ENCODE measurements at places on chromosomes 2 and 18.

GRCh38 chr18:25921677-25922421 is 168.6 kb downstream of the SS18 start:
- DNase-seq, result no peak

DNA sequence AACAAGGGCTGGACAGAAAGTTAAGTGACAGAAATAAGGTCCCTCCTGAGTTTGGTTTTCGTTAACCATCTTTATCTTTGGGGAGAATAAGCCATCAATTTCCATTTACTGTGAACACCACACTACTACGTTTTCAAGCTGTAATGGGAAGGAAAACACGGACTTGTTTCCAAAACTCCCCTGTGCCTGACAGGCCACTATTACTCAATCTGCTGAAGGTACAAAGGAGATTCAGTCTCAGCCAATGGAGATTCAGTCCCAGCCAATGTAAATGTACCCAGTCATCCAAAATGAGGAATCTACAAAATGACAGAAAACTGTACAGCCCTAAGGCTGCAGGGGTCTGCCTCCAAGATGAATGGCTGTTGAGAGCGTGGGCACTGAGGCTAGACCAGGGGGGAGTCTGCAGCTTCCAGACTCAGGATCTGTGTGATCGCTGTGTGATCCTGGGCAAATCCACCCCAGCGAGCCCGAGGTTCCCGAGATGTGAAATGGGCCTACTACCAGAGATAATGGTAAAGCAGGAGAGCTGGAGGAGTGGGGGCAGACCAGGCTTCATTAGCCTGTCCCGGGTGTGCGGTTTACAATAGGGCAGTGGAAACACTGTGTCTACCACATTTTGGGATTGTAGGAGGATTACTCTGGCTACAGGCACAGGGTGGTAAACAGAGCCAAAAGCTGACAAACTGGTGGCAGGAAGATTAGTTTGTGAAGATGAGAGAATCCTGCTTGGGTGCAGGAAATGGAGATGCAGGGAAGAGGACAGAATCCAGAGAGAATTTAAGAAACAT is 284.8 kb downstream of the STK39 start:
- no peak for DNase-seq

DNA sequence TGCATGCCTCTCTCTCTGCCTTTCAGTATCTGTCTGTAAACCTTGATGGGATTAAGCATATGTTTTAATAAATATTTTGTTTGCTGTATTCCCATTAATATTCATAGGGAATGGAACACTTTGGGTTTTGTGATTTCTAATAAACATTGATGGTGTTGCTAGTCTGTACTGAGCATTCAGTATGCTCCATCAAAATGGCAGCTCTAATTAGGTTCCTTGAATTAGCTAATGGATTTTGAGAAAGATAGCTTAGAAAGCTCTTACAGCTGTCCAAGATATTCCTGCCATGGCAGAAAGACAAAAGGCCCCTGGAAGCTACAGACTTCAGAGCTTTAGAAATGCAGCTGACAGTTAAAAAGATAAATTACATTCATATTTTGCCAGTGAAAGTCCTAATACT is 199.2 kb upstream of the NRP2 start:
- no peak for DNase-seq

GRCh38 chr2:163198007-163198406 is 359.4 kb upstream of the KCNH7 start:
- no peak for DNase-seq

GRCh38 chr2:67871686-67872412 is 191.0 kb downstream of the C1D start:
- no peak for DNase-seq

GRCh38 chr2:239455436-239456203 is 54.8 kb upstream of the HDAC4 start:
- DNase-seq, result no peak

DNA sequence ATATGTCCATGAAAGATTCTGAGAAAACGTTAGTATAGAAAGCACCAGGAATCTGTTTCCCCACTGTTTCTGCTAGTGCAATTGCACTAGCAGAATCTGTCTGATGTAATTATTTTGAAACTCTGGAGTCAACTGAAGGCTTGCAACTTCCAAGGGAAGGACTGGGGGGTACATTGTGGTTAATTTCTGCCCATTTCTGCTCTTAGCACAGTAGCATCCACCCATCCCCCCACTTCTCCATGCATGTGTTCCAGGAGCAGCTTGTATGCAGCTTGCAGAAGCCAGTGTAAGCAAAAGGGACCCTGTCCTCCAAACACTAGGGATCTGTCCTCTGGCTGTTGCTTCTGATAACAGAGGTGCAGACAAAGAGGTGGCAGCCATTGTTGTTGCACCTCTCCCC is 74.4 kb downstream of the CRACDL start:
- no peak for DNase-seq

DNA sequence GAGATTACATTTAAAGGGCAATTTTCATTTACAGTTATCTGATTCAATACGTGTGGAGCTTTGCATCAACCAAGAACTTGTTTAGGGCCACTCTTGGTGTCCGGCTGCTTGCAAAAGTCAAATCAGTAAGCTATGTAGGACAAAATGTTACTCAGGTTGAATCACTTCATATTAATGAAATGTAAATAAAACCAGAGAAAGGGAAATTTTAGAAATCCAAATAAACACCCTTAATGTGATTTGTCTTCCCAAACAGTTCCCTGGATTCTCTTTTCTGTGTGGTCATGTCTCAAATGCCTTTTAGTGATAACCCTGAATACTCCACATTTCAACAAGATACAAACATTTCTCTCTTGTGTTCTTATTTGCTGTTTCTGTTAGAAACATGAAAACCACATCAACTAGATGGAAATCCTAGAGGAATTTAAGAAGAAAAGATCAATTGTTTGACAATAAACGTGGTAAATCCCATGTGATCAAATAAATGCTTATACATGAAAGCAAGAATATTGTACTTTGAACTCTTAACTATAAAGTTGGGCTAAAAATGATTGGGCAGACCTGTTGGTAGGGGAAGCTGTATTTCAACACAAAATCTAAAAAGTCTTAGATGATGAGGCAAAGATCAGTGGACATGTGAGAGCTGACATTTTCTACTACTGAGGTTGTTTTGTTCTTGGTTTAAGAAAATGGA is 101.3 kb downstream of the CDC42EP3 start:
- DNase-seq, result no peak

DNA sequence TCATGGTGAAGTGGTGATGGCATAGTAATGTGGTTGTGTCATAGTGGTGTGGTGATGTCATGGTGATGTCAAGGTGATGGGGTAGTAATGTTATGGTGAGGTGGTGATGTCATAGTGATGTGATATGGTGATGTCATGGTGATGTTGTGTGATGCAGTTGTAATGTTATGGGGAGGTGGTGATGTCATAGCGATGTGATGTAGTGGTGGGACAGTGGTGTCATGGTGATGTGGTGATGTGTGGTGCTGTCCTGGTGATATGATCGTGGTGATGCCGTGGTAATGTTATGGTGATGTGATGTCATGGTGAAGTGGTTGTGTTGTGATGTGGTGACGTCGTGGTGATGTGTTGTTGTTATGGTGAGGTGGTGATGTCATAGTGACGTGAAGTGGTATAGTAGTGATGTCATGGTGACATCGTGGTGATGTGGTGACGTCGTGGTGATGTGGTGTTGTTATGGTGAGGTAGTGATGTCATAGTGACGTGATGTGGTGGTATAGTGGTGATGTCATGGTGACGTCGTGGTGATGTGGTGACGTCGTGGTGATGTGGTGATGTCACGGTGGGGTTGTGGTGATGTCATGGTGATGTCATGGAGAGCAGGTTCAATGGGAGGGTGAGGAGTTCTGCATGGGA is 242.7 kb upstream of the MYT1L start:
- DNase-seq, result no peak

DNA sequence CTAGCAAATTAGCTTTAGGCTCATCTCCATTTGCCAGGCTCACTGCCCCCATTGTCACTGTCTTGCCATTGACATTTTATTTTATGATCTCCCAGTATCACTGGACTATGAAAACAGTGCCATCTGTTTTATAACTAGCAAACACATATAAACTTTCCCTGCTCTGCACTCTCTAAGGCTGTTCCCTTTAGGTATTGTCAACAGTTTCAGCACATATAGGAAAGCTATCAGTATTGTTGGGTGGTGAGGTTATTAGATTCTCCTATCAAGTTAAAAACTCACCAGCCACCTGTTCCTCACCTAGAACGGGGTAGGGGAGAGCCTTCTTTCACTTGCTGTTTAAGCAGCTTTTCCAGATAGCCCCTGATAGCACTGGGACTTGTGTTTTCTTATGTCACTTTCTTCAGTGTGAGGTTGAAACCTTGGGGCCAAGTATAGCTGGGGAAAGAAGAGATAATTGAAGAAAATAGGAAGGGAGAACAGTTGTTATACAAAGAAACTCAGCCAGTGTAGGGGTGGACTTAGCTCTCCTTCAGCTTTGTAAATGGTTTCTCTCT is 32.5 kb downstream of the CFLAR start:
- no peak for DNase-seq

DNA sequence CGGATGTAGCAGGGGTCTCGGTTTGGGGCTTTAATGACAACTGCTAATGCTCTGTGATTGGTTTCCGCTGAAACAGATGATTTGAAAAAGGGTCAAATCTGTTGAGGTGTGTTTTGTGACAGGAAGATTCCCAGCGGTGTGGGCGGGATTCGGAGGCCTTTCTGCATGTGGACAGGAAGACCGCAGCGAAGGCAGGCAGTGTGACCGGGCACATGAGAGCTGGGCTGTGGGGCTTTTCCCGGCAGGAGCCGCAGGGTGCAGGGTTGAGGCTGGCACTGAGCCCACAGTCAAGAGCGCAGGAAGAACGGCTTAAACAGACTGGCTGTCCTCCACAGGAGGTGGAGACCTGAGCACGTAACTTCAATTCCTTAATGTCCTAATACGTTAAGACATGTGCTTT is 180.0 kb upstream of the TPO start:
- no peak for DNase-seq

- no peak for DNase-seq
These were observed 555.2 kb downstream of the CMPK2 start for GRCh38 chr2:6310256-6311215.

GRCh38 chr2:108115868-108116267 is 123.9 kb upstream of the SULT1C3 start:
- DNase-seq, result no peak

- no peak for DNase-seq
These were observed 103.1 kb downstream of the UPP2 start for GRCh38 chr2:158204741-158205165.

GRCh38 chr2:169808221-169808620 is 9.6 kb downstream of the SSB start:
- DNase-seq, result no peak

DNA sequence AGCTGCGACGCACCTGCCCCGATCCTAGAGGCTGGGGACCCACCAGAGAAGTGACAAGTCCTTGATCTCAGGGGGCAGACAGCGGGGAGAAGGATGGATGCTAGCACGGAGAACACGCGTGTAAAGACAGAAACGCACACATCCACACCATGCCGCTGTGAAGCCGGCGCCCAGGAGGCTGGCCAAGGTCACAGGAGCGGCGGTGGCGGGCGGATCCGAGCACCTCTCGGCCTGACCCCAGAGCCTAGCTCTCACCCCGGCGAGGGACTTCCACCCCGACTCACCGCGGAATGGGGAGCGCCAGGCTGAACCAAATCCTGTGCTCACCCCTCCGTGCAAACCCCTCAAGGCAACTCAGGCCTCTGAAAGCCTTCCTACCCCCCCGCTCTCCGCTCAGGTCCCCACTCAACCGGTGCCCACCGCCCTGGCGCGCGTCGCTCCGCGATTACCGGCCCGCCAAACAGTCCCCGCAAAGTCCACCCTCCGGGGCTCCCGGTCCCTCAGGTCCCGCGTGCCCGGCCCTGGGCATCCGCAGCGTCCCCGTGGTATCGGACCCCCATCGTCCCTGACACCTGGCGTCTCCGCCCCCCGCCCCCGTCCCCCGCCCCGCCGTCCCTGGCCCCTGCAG is 460 bp upstream of the LRRFIP1 start:
- DNase-seq, result no peak

DNA sequence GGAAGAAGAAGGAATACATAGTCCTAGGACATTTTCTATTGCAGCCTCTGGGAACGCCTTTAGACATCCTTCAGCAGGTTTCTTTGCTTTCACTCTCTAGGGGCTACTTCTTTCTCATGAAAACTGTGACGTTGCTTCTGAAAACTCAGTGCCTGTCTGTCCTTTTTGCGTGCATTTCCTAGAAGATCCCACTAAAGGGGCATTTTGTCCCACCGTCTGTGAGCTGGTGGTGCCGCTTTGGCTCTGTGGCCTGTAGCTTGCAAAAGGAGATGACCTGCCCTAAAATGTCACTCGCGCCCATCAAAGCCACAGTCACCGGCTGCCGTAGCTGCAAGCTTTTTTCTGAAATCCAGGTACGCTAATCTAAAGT is 579 bp downstream of the STAT4 start:
- peak; percentile 57 for DNase-seq

DNA sequence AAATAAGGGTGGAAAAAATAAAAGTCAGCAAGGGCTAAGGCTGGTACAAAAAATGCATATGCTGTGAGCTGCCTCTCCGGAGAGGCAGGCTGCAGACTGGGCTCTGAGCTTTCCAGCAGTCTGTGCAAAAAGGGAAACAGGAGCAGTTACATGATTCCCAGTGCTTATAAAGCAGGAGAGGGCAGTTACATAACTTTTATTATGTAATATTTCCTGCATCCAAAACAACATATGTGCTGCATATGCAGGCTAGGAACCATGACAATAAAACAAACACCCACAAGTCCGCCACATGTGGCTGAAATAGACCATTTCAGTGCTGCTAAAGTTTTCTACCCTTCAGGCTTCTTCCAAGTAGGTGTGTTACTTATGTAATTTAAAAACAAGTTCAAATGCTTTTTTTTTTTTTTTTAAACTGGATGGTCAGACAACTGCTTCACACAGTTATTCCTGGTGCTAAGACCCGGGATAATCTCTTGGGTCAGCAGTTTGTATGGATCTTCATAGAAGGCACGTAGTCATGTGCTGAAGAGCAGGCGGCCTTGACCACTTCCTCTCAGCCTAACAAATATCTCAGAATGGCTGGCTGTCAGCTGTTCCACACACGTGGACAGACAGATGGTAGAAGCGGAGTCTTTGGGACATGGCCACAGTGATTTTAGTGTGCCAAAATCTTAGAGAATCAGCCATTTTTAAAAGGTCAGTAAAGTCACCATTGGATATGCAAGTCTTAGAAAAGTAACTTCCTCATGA is 43.5 kb downstream of the ARMC9 start:
- DNase-seq, result no peak

DNA sequence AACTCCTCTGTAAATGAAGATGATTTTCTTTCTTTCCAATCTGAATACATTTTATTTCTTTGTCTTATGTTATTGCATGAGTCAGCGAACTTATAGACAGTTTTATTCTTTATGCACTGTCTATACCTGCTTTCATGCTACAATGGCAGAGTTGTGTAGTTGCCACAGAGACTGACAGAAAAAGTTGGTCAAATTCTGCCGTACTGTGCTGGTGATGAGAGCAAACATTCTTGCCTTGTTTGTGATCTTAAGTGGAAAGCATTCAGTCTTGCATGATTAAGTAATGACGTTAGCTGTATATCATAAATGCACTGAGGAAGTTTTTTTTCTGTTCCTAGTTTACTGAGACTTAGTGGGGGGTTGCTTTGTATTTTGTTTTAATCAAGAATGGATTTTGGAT is 32.9 kb downstream of the ZC3H15 start:
- DNase-seq, result no peak

All from T-helper 1 cell (primary cell).